ENCODE measurements at places on chromosomes 7 and 10.
A peak's percentile ranks its signal among the peaks of the same experiment; 100 is the strongest.

- DNase-seq: no peak
Measured at GRCh38 chr10:26779176-26779860, 81.4 kb downstream of the ABI1 start.

DNA sequence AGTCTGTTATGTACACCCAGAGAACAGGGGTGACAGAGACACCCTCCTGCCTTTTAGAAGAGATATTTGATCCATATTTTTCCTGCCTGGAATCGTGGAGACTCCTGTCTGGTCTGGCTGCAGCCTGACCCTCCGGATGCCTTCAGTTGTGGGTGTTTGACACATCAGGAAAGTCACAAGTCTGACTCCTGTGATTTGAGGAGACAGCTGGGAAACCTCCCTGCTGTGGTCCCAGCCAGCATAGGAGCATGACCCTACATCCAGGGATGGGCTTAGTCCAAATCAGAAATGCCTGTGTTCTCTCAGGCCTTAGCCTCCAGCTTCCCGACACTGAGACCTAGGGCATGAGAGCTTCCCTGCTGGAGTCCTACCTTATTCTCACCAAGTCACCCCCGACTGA, 43.4 kb downstream of the GOT1 start:
- no peak for DNase-seq

DNA sequence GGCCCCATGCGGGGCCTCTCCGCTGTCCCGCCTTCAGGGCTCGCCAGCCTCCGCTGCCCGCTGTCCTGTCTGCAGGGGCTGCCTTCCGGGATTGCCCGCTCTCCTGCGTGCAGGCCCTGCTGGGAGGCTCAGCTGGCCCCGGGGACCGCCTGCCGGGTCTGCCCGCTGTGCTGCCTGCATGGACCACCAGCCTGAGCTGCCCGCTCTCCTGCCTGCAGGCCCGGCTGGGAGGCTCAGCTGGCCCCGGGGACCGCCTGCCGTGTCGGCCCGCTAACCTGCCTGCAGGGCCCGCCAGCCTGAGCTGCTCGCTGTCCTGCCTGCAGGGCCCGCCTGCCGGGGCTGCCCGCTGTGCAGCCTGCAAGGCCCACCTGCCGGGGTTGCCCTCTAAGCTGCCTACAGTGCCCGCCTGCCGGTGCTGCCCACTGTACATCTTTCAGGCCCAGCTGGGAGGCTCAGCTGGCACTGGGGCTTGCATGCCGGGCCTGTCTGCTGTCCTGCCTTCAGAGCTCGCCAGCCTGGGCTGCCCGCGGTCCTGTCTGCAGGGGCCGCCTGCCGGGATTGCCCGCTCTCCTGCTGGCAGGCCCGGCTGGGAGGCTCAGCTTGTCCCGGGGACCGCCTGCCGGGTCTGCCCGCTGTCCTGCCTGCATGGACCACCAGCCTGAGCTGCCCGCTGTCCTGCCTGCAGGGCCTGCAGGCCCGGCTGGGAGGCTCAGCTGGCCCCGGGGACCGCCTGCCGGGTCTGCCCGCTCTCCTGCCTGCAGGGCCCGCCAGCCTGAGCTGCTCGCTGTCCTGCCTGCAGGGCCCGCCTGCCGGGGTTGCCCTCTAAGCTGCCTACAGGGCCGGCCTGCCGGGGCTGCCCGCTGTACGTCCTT, 165.1 kb downstream of the GLRX3 start:
- no peak for DNase-seq

- no peak for DNase-seq
Measured at GRCh38 chr10:108064746-108065260, 900.3 kb upstream of the SORCS1 start.

DNA sequence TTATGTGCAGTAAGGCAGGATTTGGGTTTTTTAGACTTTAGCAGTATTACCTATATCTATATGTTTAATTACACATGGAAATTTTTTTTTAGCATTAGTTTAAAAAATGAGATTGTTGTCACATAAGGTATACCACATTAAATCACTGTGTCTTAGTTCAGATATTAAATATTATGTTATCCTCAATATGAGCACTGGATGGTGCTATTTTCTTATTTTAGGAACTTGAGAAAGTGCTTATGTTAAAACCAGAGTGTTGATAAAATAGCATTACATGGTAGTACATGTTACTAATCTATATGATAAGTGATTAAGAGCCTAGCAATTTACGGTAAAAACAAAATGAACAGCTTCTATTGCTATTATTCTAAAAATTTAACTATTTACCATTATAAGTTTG, 28.8 kb downstream of the MIOS start:
- no peak for DNase-seq

GRCh38 chr10:110074758-110075671, 67.2 kb downstream of the ADD3 start:
- DNase-seq: no peak

GRCh38 chr7:141430455-141431139, 120.6 kb upstream of the AGK start:
- peak; percentile 80 for DNase-seq

DNA sequence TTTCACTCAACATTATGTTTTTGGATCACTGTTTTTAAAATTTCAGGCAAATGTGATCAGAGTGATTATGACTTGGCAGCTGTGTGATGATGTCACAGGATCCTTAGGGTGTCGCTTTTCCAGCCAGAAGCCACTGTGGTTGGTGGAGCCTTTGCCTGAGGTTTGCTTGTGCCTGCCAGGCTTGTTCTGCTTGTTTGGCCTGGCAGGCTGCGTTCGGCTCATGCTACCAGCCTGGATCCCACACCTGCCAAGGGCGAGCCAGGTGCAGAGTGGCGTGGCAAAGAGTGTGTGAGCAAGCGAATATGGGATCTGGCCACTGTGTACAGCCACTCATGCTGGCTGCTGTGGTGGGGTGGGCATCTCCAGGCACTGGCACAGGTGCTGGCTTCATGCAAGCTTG, 55.7 kb downstream of the ADK start:
- no peak for DNase-seq

DNA sequence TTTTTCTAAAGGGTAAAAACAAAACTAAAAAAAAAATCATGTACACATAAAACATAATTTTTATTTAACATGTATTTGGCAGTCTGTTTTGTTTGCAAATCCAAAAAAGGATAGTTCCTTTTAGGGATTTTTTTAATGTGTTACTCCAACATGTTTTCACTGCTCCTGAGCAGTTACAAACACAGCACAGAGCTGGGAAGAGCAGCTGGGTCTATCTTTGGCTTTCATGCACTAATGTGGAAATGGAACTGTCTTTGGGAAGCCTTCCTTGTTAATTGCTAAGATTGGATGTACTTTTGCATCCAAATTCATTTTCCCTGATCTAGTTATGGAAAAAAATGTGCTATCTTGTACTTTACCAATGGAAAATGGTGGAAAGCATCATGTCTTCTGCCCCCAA, 1035.1 kb downstream of the CNTNAP2 start:
- no peak for DNase-seq
